ENCODE measurements at places on chromosomes 1 and 21. TPM values are rescaled to one million over a fixed set of nuclear protein-coding genes. Genes with fewer than 3 reads are reported as not detected.
A peak's percentile ranks its signal among the peaks of the same experiment; 100 is the strongest.

Gene SGIP1
- total RNA-seq = 27.1 TPM

Gene KCNE2
- total RNA-seq = not detected

Gene NPL
- total RNA-seq = 0.36 TPM

Gene ZNF593OS
- not detected for total RNA-seq

Gene ANKRD34A
- total RNA-seq = 0.56 TPM

Gene ANKRD45
- not detected for total RNA-seq

Gene SLAMF7
- not detected for total RNA-seq

Gene IPP
- total RNA-seq = 10.6 TPM

DNA sequence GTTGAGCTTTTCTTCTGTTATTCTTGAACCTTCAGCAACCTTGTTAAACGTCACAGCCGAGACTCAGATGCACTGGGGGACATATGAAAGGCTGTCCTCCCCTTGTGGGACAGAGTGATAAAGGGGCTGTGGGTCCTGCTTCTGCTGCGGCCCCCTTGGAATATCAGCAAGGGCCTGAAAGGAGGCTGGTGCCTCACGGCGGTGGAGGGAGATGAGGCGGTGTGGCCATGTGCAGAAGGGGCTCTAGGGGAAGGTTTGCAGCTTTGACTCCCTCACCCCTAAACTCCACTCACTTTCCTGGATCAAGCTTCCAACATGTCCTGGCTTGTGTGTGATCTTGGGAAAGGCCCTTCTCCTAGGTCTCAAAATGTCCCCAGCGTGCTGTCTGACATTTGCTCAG is 270.7 kb upstream of the CSF3R start:
- no peak for DNase-seq

DNA sequence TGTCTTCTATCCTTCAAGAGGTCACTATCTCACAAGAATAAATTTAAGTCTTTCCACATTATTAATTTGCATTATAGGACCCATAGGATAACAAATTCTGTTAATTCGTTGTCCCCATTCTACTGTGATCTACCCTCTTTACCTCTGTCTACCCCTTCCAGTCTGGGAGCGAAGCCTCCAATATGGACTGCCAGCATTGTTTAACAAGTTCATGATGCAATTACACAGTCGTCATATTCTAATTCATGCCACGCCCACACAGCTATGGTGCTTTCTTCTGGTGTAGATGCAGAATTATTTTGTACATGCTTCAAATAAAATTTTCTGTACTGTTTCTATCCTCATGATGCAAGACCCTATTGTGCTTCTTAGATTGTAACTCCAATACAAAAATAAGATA is 178.3 kb upstream of the PALMD start:
- DNase-seq = no peak

DNA sequence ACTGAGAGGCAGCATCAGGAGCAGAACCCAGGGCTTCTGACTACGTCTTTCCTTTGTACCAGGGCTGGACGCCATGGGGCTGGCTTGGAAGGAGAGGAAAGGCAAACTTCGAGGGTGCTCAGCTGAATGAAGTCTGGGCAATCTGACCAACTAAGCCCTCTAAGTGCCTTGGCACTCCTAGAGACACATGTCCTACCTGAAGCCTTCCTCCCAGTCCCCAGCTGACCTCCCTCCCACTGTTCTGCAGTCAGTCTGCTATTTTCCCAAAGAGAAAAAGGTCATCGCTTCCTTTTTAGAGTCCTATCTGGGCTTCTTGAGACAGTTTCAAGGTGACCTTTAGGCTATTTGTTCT is 5.2 kb downstream of the SLC9A1 start:
- DNase-seq = no peak

GRCh38 chr1:49630156-49630555 is 393.6 kb downstream of the AGBL4 start:
- no peak for DNase-seq

DNA sequence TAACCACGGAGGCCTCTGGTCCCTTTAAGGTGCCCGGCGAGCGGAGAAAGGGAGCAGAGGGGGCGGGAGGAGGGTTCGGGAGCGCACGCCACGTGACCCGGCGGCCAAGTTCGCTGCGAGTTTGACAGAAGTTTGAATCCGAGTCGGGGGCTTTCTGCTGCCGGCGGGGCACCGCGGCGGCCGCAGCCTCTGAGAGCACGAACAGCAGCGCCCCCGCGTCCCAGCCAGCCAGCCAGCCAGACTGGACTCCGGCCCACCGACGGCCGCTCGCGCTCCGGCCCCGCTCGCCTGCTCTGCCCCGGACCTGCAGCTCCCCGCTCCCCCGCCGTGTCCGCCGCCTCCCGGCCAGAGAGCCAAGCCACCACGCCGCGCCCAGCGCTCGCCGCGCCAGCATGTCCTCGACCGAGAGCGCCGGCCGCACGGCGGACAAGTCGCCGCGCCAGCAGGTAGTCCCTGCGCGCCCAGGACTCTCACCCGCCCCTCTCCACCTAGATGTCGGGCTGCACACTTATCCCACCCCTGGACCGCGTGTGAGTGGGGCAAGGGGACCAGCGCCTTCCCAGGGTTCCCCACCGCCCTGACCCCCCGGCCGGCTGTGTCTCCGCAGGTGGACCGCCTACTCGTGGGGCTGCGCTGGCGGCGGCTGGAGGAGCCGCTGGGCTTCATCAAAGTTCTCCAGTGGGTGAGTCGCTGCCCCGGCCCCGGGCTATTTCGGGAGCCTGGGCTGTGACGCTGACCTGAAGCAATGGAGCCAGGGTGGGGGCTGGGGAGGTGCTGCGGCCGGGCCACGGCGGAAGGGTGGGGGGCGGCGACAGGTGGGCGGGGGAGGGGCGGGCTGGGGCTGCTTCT is at the start of gene SYPL2:
TSS of gene SYPL2 (plus strand) at position 95 of the 849 bp plus-strand sequence. CDS start at position 393, 298 bp downstream.
- DNase-seq = peak; percentile 12

- DNase-seq = no peak
Measured at GRCh38 chr21:35965699-35966098, 94.6 kb downstream of the SETD4 start.

GRCh38 chr1:49854741-49855140 is 169.0 kb downstream of the AGBL4 start:
- DNase-seq = no peak

GRCh38 chr1:212214325-212214724 is 70.9 kb upstream of the PPP2R5A start:
- DNase-seq = no peak

DNA sequence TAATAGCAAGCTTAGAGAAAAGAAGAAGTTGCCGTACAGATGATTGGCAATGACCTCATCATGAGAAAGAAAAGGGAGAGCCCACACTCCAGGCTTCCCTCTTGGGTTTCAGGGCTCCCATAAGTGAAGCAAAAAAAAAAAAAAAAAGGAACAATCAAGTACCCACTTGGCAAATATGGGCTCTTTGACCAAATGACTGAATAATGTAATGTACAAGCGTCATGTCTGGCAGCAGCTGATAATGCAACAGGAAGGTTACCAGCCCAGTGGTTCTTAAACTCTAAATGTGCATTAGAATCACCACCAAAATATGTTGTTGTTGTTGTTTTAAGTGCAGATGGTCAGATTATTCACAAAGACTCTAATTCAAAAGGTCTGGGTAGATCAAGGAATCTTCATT is 13.5 kb downstream of the TNFSF4 start:
- DNase-seq = peak; percentile 47

- no peak for DNase-seq
Measured at GRCh38 chr1:35564884-35565741, 7.5 kb downstream of the NCDN start.

DNA sequence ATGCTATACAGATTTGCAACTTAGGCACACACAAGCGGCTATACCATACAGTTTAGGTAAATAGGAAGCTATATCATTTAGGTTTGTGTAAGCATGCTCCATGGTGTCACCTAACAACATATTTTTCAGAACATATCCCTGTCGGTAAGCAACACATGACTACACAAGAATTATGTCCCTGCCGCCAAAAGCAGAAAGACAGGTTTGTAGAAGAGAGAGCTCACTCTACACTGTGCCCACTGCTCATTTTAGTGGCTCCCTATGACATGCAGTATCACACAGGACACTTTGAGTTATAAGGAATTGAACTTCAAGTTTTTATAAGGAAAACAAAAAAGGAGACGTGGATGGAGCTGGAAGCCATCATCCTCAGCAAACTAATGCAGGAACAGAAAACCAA is 132.5 kb upstream of the KAZN start:
- DNase-seq = no peak

All from IMR-90 (cell line).